ENCODE measurements at places on chromosomes 2 and 18.

DNA sequence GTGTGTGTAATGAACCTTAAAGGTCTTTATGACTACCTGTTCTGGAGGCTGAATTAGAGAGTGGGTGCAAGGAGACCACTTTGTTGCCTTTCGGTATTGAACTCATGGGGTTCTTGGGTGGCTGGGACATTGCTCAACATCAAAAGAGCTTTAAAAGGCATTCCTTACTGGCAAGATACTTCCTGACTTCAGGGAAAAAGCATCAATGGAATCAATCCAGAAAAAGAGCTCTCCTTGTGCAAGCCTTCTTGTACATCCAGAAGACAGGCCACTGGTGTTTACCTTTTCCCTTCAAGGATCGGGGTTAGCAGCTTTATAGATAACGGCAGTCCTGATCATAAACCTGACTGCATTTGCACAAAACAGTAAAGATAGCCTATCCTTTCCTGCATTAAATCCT lies 9.5 kb downstream of the PNO1 start:
- DNase-seq = no peak

DNA sequence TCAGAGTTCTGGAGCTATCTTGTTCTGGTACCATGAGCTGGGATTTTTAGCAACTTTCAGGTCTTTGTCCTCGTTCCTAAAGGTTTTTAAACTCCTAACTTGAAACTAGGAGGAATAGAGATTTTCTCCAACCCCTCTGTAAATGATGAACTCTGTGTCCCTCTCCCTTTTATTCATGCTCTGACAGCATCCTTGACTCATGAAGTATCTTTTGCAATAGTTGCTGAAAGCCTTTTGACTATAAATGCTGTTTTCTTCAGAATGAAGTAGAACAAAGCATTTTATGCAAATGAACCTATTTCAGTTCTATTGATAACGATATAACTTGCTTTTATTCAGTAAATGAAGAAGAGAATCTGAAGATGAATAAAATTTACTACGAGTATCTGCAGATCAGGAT lies 17.0 kb upstream of the MAPRE2 start:
- DNase-seq = no peak

DNA sequence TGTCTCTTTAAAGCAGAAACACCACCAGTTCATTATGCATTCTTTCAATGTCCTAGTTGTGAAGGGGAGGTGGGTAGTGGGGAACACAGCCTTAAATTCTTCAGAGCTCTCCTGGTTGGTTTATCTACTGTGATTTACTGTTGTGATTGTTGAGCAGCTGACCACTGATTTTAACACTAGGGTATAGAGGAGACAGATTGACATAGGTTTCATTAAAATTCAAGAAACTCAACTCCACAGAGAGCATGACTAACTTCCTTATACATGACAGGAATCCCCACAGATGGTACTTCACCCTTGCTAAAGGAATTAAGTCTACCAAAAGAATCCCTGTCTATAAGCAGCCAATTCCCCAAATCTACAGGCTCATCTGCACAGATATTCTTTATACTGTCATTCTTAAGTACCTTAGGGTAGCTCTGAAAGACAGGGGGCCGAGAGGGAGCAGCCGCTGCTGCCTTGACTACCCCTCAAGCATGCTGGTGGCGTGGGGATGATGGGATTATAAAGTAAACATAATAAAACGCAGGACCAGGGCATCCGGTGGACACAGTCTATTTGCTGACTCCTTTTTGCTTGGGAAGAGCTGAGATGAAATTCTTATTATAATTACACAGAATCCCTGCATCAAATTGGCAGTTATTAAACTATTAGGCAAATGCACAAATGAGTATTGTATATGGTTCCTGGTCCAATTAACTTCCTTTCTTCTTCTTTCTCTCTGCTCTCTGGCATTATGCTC lies 1377.6 kb upstream of the PIK3C3 start:
- DNase-seq = no peak

- no peak for DNase-seq
These were observed 22.1 kb downstream of the EXOC6B start for GRCh38 chr2:72803626-72804320.

DNA sequence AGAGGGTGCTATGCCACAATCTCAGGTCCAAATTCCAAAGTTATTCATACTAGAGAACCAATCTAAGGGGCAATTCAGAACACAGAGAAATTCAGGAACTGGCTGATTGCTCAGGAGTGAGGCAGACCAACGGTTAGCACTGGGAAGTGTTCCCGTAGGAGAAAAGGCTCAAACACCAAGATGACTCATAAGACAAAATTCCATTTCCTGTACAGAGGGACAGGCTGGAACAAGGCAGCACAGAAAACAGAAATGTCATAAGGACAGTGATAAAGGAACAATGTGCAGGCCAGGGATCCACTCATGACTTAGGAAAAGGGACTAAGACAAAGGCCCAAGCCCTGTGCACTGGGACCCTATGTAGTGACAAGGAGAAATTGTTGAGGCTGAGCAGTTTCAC lies 54.2 kb downstream of the PDE1A start:
- no peak for DNase-seq

DNA sequence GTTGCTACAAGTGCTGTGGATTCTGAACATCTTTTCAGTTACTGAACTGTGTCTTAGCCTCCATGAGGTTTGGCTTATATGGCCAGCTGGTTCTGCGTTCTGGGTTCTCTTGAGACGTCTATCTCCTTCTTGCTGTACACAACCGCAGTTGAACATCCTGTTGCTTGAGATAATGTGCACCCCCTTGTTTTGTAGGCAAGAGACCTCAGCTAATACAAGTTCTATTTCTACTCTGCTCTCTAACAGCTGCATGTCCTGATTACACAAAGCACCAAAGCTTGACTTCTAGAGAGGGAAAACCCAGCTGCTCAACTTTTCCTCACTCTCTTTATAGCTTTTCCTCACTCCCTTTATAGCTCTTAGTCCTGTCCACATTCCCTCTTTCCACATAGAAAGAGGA lies 176.0 kb downstream of the LTBP1 start:
- no peak for DNase-seq

- no peak for DNase-seq
These were observed 294.9 kb upstream of the CYRIA start for GRCh38 chr2:16960579-16960978.

- no peak for DNase-seq
These were observed 401.5 kb downstream of the DPP10 start for GRCh38 chr2:114843963-114844362.

DNA sequence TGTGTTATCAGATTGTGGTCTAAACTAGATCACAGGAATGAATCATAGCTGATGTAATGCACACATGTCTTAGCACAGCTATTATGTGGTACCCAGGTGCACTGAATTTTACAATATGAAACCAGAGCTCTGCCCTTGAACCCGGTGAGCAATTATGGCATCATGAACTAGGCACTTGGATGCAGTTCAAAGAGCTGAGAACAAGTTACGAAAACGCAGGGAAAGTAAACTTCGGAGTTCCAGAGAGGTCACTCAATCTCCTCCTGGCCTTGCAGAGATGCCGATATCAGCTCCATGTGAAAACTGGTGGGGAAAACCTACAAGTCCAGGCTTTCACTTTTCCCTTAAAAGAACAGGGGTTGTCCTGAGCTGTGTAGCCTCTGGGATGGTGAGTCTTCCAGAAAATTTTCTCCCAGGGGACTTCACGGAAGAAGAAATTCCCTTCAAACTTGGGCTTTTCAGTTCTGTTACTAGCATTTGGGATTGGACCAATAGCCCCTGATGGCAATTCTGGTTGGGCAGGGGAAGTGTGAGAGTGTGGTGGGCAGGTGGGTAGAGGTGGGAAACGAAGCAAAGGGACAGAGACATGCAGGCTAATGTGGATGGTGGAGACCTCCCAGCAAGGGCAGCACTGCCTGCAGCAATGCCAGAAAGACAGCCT lies 71.1 kb upstream of the SH3BP4 start:
- DNase-seq = no peak

DNA sequence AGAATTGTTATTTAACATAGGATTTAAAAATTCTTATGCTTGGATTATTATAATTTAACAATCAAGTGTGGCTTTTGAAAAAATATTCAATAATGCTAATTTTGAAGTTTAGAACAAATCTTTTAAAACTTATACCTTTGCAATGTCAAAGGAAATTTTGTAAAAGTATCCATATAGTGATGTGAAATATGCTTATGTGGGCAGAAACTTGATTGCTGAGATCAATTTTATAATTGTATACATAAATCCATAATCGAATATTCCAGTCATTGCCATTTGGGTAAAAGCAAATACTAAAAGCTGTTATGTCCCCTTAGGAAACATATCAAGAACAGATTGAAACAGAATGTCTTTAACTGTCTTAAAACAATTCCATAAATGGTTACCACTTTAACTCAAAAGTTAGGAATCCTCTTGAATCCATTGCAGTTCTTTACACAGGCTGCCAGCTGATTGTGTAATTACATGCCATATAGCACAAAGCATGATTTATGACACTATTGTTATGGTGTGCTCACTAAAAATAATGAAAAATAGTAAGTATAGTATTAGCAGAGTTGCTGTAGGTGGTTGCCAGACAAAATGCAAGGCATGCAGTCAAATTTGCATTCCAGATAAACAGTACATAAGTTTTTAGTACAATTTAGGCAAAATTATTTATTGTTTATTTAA lies 24.2 kb downstream of the PLCL1 start:
- DNase-seq = no peak

- no peak for DNase-seq
These were observed 116.4 kb downstream of the MREG start for GRCh38 chr2:215896921-215897320.

GRCh38 chr2:173751245-173751975 lies 213.8 kb downstream of the SP3 start:
- DNase-seq = no peak

- DNase-seq = no peak
These were observed at the start of gene ANXA4 for GRCh38 chr2:69741575-69742321. TSS of gene ANXA4 (plus strand) at chr2:69742134. CDS start at chr2:69781566, 39,432 bp downstream.

DNA sequence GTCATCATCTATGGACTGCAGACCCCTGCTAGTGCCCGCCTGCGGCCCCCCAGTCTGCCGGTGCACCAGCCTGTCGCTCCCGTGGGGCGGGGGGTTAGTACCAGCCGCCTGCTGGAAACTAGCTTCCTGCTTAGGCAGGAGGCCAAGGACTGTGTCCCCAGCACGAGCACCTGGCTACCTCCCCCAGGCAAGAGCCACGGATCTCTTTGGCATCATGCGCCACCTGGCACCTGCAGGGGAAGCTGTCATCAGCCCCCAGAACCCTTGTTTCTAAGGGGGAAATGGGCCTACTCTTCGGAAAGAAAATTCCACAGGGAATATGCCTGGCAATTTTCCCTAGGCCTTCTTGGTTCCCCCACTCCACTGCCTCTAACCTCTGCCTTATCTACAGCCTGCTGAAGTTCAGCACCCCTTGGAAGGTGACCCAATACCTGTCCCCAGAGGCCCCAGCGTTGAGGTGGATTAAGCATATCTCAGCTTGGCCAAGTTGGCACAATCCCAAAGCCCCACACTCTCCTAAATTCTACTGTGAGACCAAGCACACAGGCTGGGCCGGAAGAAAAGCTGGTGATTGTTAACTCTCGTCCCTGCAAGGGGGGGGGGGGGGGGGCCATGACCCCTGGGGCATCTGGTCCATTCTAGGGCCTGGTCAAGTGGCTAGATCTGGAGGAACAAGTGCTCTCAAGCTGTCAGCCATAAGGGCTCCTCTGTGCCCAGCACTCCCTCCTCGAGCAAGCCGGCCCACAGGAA lies 62.0 kb upstream of the POMC start:
- no peak for DNase-seq

DNA sequence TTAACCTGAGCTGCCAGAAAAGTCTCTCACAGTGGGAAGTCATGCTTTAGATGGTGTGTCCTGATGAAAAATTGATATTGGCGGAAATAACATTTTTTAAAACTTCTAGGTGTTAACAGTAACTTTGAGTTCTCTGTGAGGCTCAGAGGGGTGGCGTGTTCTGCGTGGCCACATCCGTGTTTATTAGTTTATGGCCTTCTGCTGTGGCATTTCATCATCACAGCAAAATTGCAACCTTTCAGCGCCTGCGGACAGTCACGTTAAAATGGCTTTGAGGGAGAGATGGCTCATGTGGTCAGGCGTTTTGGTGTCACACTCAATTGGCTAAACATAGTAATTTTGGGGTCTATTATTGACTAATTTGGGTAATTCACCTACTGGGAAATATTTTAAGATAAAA lies 42.4 kb downstream of the KLHL29 start:
- DNase-seq = no peak

GRCh38 chr2:2187196-2187595 lies 143.9 kb downstream of the MYT1L start:
- DNase-seq = no peak

- DNase-seq = no peak
These were observed 59.1 kb upstream of the BOD1L2 start for GRCh38 chr18:57087644-57088376.

DNA sequence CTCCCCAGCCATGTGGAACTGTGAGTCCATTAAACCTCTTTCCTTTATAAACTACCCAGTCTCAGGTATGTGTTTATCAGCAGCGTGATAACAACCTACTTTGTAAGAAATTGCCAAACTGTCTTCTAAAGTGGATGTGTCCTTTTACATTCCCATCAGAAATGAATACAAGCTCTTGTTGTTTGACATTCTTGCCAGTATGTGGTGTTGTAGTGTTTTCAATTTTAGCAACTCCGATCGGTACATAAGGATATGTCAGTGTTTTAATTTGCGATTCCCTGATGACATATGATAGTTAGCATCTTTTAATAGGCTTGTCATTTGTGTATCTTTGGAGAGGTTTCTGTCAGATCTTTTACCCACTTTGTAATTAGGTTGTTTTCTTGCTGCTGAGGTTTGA lies 1156.3 kb upstream of the CRIM1 start:
- no peak for DNase-seq

DNA sequence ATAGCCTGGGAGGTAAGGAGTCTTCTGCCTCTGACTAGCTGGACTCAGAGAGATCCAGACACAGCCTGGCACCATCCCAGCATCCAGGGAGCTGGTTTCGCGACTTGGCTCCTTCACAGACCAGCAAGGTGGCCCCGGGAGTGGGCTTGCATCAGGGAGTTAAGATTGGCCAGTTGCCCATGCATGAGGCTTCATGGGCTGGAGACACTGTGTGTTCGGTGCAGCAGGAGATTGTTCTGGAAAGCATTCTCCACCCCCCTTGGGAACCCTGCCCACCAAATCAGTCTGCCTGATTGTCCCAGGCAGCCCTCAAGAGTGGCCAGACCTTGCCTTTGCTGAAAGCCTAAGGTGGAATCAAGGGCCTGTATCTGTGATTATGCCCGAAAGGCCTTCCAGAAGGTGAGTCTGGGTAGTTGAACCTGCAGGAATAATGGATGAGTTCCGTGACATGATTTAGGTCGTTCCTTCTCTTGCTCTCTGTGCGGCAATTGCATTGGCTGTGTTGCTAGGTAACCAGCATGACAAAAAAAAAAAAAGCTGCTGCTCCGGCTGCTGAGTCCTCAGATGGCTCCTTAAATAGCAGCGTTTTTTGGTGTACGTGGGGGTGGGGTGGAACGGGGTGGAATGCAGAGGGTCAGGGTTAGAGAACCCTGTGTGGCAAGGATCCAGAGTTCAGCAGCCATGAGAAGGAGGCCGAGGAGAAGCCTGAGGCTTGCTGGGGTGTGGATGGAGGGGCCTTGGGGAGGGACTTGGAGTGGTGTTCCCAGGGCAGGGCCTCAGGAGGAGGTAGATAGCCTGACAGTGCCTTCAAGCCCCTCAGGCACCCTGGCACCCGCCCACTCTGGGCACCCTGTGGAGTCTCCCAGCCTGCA lies 93.0 kb upstream of the MCFD2 start:
- peak; percentile 79 for DNase-seq

- no peak for DNase-seq
These were observed 28.4 kb upstream of the GTF2A1L start for GRCh38 chr2:48589170-48589767.
